Hematopoietic multipotent progenitor cell treated with erythropoietin and hydrocortisone succinate and interleukin-3 and kit ligand, for 8 days (in vitro differentiated cells): ENCODE measurements at places on chromosomes 7 and 10.

DNA sequence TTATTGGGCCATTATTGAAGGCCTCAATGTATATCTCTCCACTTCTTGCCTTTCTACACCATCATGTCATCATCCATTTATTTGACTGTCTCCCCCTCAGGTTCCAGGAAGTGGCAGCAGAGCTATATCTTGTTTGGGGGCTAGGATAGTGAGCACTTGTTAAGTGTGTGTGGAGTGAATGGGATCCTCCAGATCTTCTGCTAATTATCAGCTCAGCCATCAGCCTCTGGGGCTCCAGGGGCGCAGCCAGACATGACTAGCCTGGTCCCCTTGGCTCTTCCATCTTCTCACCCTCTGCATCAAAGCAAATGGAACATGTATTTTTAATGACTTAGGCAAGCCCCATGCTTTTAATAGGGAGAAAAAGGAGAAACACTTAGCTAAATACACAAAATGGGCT is 176.5 kb downstream of the ARHGAP12 start:
- DNase-seq: no peak

DNA sequence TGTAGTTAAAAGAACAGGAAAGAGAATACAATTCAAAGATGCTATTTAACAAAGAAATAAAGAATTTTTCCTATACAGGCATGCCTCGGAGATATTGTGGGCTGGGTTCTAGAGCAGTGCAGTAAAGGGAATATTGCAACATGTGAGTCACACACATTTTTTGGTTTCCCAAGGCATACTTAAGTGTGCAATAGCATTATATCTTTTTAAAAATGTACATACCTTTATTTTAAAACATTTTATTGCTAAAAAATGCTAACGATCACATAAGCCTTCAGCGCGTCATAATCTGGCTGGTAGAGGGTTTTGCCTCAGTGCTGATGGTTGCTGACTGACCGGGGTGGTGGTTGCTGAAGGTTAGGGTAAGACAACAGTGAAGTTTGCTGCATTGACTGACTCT is 54.4 kb downstream of the ESYT2 start:
- DNase-seq: no peak

DNA sequence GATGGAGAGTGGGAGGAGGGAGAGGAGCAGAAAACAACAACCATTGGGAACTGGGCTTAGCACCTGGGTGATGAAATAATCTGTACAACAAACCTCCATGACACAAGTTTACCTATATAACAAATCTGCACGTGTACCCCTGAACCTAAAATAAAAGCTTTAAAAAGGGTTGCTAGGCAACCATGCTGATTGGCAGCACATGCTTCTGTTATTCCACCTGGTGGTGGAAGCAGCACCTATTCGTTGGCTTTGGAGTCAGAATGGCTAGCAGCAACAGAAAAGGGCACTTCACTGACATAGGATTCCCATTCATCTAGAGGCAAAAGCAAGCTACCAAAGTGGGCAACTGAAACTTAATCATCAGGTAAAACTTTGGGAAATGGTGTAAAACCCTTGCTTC is 57.1 kb downstream of the RELN start:
- no peak for DNase-seq

DNA sequence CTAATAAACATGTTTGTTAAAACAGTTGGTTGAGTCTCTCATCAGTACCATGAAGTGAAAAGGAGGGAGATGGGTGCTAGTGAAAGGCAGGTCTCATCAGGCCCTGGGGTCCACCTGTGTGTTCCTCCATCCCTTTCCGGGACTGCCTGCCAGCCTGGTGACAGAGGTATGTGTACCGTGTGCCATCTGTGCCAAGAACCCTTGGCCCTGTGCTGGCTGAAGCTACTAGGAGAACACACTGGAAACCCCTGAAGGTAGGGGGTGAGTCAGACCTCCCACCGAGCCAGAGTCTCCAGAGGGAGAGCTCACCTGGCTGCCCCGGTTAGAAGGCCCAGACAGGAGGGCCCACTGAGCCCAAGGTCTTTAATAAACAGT is 2.3 kb downstream of the DDIT4 start:
- DNase-seq: peak; percentile 52
